ENCODE measurements at places on chromosomes 3 and 15.

DNA sequence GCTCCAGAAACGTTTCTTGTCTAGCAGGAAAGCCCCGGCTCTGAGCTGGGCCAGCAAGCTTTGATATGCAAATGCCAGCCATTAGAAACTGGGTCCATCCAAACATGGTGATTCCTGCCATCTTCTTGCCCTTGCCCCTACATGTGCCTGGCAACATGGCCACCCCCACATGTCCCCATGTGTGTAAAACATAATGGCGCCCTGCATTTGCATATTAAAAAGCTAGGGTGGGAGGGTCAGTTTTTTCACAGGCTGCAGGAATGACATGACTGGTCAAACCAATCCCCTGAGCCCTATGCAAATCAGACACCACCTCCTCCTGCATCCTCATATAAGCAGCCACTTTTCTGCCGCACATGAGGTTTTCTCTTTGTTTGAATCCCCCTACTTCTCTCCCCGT, 21.2 kb downstream of the GPR156 start:
- no peak for DNase-seq

DNA sequence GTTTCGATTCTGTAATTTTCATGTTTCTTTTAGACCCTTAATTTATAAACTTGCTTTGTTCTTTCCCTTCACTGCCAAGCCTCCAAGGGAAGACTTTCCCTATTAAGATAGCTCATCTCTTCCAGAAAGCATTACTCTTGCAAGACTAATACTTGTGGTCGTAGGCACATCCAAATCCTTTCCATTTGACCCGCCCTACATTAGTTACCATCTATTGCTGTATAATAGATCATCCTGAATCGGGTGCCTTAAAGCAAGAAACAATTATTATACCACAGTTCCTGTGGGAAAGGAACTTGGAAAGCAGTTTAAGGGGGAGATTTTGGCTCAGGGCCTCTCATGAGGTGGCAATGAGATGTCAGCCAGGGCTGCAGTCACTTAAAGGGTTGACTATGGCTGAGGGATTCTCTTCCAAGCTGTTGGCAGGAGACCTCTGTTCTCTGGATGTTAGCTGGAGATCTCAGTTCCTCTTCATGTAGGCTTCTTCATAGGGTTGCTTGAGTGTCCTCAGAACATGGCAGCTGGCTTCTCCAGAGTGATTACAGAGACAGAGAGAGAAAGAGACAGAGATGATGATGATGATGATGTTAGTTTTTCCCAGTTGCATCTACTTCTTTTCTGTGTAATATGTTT, 570.4 kb upstream of the TGFBR2 start:
- no peak for DNase-seq

- no peak for DNase-seq
Measured at GRCh38 chr3:100155128-100155527, 40.8 kb upstream of the FILIP1L start.

DNA sequence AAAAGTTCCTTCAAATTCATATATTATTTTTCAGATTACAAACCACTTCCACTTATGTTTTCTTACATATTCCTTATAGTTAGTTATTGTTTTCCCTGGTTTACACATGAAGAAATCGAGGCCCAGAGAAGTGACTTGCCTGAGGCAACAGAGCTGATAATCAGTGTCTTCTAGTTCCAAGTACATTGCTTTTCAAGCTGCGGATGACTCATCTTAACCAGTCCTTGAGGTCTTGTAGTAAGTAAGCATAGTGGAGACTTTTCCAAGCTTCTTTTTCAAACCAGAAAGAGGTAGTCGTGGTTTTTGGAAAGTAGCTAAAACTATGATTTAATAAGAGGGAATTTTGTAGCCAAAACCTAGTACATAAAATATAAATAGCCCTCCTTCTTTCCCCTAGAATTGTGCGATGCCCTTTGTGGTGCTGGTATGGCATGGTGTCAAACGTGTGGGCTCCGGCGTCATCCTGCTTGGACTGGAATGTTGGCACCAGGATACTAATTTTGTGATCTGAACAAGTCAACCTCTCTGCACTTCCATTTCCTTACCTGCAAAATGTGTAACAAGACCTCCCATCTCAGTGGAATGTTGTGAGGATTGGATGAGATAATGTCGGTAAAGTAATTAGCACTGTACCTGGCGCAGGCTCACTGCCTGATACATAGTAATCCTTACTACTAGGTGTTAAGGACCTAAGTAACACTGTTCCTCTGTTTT, 19.0 kb upstream of the DLG1 start:
- DNase-seq = no peak
